AG08396 (cell line): ENCODE measurements at places on chromosomes 16 and 17.

DNA sequence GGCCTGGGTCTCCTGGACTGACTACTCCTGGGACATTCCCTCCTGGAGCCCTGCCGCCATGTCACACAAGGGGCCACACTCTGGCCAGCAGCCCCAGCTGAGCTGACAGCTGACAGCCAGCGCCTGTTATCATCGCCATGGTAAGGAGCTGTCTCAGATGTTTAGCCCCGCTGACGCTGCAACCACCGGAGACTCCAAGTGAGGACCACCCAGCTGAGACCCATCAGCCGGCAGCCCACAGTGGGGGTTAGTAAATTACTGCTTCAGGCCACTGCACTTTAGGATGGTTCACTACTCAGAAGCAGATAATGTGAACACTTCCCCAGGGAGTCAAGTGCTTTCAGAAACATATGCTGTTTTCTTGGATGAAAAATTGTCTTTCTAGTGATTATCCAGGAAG is 14.6 kb upstream of the SPHK1 start:
- no peak for DNase-seq

DNA sequence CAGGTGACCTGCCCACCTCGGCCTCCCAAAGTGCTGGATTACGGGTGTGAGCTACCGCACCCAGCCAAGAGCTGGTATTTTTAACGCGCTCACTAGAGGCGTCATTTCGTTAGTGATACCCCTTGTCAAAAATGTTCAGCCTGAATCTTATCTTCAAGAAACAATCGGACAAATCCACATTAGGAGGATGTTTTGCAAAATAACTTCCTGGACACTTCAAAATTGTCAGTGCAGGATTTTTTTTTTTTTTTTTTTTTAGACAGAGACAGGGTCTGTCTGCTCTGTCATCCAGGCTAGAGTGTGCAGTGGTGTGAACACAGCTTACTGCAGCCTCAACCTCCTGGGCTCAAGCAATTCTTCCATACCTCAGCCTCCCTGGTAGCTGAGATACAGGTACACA is 63.0 kb downstream of the RMI2 start:
- no peak for DNase-seq

DNA sequence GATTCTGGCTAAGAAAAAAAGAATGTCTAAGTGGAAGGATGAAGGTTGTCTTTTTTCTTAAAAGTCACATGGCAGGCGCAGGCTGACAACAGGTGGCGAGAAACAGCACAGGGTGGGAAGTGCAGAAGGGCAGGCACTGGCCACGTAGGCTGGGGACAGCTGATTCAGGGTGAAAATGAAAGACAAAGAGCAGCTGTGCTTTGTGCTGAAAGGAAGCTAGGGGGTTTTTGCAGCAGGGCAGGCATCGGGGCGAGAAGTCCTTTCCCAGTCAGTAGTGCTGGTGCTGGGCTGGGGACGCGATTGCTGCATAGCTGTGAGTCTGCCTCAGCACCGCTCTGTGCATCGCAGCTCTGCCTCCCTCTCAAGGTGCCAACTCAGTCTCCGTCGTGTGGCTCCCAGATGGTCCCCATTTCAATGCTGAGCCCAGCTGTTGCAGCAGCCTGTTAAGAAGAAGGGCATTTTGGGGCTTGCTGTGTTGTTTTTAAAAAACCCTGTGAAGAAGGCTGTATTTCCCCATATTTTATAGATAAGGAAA is 183.1 kb upstream of the CCL2 start:
- no peak for DNase-seq

- no peak for DNase-seq
Observed at GRCh38 chr17:9897372-9897968, 7.6 kb downstream of the RCVRN start.

GRCh38 chr16:12899529-12900143 is 1.8 kb upstream of the SHISA9 start:
- DNase-seq, result no peak
